ENCODE measurements at places on chromosomes 11 and 22.

GRCh38 chr22:48245196-48245485 lies 1482.7 kb downstream of the TBC1D22A start:
- DNase-seq = no peak

DNA sequence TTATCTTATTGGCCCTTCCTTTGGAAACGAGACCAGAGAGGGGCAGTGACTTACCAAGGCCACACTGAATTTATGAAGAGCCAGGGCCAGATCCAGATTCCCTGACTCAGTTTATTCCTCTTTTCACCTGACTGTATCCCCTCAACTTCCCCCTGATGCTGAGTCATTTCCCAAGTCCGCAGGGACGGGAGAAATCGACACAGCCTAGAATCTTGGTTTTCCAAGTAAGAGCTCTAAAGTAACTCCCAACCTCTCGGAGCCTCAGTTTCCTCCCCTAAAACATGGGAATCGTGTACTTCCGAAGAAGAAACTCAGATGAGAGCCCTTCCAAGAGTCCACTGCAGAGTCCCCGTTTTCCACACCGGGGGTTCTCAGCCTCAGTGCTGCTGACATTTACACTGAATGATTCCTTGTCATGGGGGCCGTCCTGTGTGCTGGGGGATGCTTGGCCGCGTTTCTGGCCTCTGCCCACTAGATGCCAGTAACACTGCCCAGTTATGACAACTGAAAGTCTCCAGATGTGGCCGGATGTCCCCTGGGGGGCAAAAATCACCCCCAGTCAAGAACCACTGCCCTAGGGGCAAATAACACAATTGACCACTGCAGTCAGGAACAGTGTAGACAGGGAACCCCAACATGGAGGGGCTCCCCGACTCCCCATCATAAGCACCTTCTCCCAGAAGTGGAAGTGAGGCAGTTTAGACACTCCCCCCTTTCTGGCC lies 11.2 kb downstream of the MPST start:
- no peak for DNase-seq

- DNase-seq = no peak
These were observed 10.0 kb downstream of the LMO2 start for GRCh38 chr11:33881651-33882503.

DNA sequence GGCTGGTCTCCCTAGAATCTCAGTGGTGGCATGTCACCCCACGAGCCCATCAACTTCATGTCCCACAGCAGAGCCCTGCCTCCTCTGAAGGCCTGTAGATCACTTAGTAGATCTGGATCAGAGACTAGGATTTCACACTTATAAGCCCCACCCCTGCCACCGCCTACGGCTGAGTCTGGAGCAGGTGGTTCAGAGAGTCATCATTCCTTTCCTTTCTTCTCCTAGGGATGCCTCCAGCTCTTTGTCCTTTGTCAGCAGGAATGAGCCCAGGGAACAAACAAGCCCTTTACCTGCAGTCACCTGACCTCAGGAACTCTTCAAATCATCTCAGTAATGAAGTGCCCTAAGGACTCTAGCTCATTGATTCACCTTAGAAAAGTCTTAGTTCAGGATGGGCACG lies 37.8 kb downstream of the SCGB1A1 start:
- no peak for DNase-seq

GRCh38 chr22:45029501-45029900 lies 19.7 kb upstream of the PHF21B start:
- DNase-seq = no peak

DNA sequence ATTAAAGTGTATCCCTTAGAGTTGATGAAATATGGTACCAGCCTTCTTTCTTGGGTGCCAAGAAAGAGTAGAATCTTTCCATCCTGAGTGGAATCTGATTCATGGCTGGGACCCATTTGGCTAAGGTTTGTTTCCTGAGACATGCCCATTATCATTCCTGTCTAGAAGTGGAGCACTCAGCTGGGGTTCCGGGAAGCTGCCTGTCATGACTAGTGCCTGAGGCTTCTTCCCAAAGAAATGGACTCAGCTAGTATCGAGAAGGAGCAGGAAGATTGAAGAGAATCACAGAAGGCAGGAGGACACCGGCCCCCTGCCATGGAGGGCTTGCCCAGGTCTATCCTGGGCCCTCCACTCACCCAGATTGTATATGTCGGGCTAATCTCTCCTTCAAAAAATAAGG lies 57.6 kb downstream of the KREMEN1 start:
- peak; percentile 31 for DNase-seq

DNA sequence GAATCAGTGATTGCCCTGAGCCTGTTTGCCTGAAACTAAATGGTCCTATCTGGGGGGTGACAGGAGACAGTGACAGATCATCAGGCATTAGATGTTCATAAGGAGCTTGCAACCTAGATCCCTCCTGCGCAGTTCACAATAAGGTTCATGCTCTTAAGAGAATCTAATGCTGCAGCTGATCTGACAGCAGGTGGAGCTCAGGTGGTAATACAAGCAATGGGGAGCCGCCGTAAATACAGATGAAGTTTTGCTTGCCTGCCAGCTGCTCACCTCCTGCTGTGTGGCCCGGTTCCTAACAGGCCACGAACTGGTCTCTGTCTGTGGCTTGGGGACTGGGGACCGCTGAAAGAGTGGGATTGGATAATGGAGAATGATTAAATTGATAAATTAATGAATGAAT lies 14.0 kb downstream of the NOX4 start:
- no peak for DNase-seq

DNA sequence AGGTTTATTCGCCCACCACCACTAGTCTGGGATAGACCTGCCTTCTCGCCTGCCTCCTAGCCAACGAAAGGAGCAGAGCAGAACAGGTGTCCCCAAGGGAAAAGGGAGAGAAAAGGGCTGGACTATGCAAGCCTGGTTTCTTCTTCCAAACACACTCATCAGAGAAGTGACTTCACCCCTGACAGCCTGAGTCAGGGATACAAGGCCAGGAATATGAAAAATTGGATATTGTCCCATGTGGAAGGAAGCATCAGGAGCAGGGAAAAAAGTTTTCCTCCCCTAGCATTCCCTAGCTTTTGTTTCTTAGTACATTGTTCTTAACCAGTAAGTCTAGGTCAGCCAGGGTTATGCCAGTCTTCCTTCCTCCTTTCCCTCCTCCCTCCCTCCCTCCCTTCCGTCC lies 56.9 kb upstream of the TNRC6B start:
- no peak for DNase-seq

GRCh38 chr11:28529046-28529445 lies 420.9 kb downstream of the METTL15 start:
- peak; percentile 31 for DNase-seq

GRCh38 chr11:134406264-134407185 lies 5.5 kb downstream of the B3GAT1 start:
- no peak for DNase-seq

- peak; percentile 29 for DNase-seq
These were observed 682 bp downstream of the LARGE1 start for GRCh38 chr22:33919391-33920196.

Data from AG08395 (cell line).